ENCODE measurements at places on chromosomes 12 and 14. TPM values are rescaled to one million over a fixed set of nuclear protein-coding genes. Genes with fewer than 3 reads are reported as not detected.
A peak's percentile ranks its signal among the peaks of the same experiment; 100 is the strongest.

Gene GNS
- total RNA-seq: 21.2 TPM

Gene SERPINA10
- total RNA-seq: not detected

Gene RDH16
- 0.46 TPM for total RNA-seq

Gene GALNT6
- total RNA-seq: 15.8 TPM

Gene CEP290
- total RNA-seq: 12.8 TPM

Gene KRT71
- total RNA-seq: not detected

Gene KLRB1
- 4.9 TPM for total RNA-seq

Gene ZBTB25
- total RNA-seq: 27.5 TPM

Gene TPPP2
- total RNA-seq: not detected

Gene SLC41A2
- total RNA-seq: 7.6 TPM

Gene DAO
- not detected for total RNA-seq

Gene SLC7A8
- 0.83 TPM for total RNA-seq

Gene KLRG1
- 5.4 TPM for total RNA-seq

Gene IL26
- total RNA-seq: 2.0 TPM

Gene KCNH3
- total RNA-seq: 1.2 TPM

Gene DDIT3
- total RNA-seq: 25.2 TPM

Gene SLC15A5
- total RNA-seq: not detected

DNA sequence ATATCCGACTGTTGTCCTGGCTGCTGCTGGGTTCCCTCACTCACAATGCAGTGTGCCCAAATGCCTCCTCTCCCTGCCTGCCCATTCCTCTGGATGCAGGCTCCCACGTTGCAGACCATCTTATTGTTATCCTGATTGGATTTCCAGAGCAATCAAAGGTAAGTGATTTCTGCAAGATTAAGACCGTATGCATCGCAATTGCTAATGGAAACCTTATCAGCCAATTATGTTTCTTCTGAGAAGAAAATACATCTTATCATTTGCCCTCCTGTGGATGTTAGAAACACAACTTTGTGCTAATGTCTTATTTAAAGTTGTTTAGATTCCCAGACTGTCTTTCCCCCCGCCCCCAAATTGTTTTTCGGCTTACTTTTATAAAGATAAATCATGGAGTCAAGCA lies 98.1 kb downstream of the PRIMA1 start:
- DNase-seq: no peak

- peak; percentile 76 for DNase-seq
Measured at GRCh38 chr14:75230140-75230792, 48.4 kb upstream of the FOS start.

DNA sequence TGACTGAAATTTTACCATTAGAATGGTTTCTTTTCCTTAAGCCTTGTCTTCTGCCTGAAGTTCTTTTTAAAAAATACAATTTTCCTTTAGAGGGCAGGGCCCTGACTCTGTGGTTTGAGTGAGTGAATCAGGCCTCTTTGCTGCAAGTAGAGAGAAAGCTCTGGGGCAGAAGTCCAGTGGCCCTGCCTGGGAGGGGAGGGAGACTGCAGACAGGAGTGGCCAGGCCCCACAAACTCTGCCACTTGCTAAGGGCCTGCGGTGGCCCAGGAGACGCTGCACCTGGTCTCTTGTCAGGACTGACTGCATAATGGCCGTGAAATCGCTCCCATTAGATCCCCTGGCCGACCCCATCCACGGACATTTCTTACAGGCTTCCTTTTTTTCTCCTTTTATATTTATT lies 25.5 kb downstream of the TSPAN11 start:
- DNase-seq: no peak

GRCh38 chr14:92577321-92577742 lies 63.8 kb downstream of the RIN3 start:
- DNase-seq: peak; percentile 53

GRCh38 chr14:60206837-60207533 lies 41.8 kb upstream of the DHRS7 start:
- no peak for DNase-seq

DNA sequence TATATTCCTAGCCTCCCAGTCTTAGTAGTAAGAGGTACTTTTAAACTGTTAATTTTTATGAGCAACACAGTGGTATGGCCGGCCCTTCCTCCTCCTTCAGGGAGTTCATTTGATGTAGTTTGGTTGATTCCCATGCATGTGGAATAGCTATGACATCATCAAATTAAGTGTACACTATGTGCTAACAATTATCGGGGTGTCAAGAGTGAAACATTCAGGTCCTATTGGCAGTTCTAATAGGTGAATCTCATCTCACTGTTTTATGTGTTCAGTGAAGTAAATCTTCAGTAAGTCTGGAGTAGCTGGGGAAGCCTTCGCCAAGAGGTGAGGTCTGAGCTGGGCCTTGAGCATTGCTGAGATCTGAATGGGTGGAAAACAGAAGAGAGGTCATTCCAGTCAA lies 656.5 kb downstream of the DIO2 start:
- no peak for DNase-seq

- DNase-seq: no peak
Measured at GRCh38 chr12:114904254-114905003, 220.5 kb upstream of the TBX3 start.

DNA sequence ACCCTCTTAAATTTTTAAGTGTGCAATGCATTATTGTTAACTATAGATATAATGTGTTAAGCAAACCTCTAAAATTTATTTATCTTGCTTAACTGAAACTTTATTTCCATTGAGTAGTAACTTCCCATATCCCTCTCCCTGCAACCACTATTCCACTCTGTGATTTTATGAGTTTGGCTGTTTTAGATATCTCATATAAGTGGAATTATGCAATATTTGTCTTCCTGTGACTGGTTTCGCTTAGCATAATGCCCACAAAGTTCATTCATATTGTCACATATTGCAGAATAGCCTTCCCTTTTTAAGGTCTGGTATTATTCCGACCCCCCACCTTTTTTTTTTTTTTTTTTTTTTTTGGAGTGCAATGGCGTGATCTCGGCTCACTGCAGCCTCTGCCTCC lies 247.6 kb downstream of the EMP1 start:
- DNase-seq: no peak

GRCh38 chr14:37195327-37195726 lies 2.4 kb upstream of the MIPOL1 start:
- DNase-seq: no peak

DNA sequence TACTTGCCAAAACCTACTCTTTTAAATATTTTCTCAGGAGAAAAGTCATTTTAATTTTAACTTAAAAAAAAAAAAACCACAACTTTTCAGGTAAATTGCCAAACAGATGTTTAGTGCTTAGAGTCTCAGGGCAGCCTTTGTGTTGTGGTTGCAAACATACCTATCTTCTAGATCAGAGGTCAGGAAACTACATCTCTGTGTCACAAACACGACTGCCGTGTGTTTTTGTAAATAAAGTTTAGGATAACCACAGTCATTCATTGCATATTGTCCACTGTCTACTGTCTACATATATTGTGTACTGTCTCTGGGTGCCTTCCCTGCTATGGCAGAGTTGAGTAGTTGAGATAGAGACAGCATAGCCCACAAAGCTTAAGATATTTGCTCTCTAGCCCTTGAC lies 48.9 kb downstream of the DYRK2 start:
- no peak for DNase-seq

DNA sequence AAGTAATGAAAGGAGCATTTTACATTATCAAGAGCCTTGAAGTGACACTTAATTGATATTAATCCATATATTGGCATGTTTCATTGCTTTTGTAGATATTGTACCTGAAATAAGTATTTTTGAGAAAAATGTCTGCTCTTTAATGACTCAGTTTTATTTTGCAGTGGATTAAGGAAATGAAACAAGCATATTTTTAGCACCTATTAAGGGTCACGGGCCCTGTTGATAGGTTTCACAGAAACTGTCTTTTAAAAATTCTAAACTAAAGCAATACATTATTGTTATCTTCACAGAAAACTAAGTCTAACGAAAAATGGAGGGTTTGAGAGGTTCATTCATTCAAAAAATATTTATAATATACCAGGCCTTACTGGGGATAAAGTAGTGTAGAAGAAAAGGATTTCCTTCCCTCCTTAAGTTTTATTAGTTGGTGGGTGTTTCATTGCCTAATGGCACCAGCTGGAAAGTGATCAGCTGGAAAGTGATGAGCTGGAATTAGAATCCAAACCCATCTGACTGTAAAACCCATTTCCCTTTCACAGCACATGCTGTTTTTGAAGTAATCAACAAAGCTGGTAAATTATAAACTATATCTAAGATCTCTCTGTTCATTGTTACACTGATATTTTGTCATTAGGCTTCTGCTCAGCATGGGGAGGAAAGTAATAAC lies 54.2 kb downstream of the PTPRQ start:
- DNase-seq: no peak

DNA sequence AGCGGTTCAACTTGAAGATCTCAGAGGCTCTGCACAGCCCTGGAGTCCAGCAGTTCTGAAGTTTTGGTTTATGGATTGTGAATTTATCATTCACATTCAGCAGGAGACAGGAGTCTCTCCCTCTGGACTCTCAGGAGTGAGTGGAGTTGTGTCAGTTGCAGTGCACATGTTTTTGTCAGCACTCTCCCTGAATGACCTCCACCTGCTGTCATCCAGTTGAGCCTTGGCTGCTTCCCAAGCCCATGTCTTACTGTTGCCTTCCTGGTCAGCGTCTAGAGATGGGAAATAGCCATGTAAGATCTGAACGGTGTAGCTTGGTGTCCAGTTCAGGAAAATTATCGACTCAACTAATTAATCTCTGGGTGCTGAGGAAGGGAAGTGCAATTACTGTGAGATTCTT lies 133.2 kb downstream of the PRKCH start:
- DNase-seq: no peak

DNA sequence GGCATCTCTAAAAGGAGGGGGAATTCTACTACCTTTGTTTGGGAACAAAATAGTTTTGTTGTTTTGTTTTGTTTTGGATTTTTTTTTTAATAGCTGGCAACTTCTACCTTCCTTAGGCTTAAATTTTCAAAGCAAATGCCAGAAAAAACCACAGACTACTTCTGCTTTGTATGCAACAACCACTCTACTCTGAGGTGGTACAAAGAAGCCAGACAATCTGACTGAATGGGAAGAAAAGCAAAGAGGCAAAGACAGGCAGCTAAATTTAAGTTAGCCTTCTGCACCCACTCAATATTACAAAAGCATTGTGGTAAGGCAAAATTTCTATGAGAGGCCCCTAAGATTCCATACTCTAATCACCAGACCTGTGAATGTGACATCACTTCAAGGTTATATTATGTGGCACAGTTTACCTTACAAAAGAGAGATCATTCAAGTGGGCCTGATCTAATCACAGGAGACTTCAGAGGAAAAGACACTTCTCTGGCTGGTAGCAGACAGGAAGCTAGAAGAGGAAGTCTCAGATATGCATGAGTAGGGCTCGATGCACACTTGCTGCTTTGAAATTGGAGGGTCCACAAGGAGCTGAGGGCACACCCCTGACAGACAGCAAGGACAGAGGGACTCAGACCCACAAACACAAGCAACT lies 566.6 kb downstream of the RPS29 start:
- DNase-seq: no peak

DNA sequence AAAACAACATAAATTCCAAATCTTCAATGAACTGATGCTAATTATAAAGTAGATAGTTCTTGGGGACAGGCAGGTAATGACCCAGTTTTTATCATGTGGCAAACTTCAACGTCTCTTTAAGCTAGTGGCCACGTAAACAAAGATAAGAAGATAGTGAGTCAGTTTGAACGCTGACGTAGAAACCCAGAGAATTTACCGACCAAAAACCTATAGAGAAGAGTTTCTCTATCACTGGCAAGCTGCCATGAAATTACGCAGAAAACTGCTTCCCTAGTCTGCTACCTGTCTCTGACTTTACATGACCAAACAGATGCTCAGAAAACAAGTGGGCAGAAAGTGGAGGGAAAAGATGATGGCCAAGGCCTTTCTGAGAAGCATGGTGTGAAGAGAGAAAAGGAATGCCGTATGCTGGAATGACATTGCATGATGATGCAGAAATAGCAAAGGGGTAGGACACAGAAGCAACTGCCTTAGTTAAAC lies 136.3 kb downstream of the ITPR2 start:
- DNase-seq: no peak

- peak; percentile 45 for DNase-seq
Measured at GRCh38 chr12:89636052-89636775, 72.4 kb downstream of the ATP2B1 start.

GRCh38 chr12:124667506-124668326 lies 100.3 kb upstream of the NCOR2 start:
- no peak for DNase-seq

- no peak for DNase-seq
Measured at GRCh38 chr14:92287987-92288386, 35.0 kb upstream of the SLC24A4 start.

- DNase-seq: no peak
Measured at GRCh38 chr12:50928392-50928791, 24.0 kb upstream of the HIGD1C start.

GRCh38 chr14:39991041-39991440 lies 558.8 kb upstream of the FBXO33 start:
- DNase-seq: no peak

DNA sequence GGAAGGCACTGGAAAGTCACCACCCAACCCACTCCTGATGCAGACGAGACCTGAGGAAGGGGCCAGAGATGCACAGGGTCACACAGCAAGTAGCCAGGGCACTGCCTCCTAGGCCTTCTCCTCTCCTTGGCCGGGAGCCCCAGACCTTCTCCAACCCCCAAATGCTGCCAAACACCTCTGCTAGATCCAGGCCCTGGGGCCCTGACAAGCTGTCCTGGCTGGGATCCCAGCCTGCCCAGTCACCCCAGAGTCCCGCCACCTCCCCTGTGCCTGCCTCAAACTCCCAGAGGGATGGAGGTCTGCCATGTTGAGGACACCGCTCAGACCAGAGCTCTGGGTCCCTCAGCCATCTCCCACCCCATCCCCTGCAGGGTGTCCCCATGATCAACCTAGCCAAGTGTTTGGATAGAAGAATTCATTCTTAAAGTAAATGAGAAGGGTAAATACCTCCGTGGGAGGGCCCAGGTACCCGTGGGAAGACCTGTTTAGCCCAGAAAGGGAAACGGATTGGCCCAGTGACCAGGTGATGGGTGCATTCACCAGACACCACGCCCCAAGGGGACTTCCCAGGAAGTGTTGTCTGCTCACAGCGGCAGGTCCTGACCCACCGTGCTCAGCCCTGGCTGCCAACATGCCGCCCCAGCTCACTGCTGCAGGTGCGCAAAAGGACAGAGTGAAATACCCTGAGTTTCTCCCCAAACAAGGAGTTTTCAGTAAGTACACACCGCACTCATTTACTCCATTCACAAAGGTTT lies 4.6 kb upstream of the DIO3 start:
- DNase-seq: no peak

- no peak for DNase-seq
Measured at GRCh38 chr12:113083863-113084435, 27.4 kb downstream of the DTX1 start.

DNA sequence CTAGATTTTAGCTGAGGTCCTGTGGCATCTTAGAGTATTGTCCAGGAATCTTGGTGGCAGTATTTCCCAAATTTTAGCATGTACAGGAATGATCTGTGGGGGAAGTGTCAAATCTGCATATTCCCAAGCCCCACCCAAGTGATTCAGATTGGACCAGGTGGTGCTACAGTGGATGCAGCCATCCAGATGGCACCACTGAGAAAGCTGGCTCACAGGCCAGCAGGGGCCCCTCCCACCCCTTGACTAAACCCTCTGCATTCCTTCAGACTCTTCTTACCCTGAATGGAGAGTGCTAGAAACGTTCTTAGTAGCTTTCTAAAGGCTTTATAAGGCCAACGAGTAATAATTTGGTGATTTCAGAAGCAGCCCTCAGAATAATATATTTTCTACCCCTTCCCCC lies 255.2 kb downstream of the NRXN3 start:
- DNase-seq: no peak

- DNase-seq: no peak
Measured at GRCh38 chr12:98635657-98636323, 8.8 kb downstream of the IKBIP start.

- DNase-seq: no peak
Measured at GRCh38 chr12:17528394-17528793, 561.6 kb downstream of the RERGL start.

All from activated CD4-positive, alpha-beta memory T cell treated with anti-CD3 and anti-CD28 coated beads for 36 hours (primary cell).